H9 (cell line): ENCODE measurements at places on chromosomes 2 and 18. TPM values are rescaled to one million over a fixed set of nuclear protein-coding genes. Genes with fewer than 3 reads are reported as not detected.
A peak's percentile ranks its signal among the peaks of the same experiment; 100 is the strongest.

DNA sequence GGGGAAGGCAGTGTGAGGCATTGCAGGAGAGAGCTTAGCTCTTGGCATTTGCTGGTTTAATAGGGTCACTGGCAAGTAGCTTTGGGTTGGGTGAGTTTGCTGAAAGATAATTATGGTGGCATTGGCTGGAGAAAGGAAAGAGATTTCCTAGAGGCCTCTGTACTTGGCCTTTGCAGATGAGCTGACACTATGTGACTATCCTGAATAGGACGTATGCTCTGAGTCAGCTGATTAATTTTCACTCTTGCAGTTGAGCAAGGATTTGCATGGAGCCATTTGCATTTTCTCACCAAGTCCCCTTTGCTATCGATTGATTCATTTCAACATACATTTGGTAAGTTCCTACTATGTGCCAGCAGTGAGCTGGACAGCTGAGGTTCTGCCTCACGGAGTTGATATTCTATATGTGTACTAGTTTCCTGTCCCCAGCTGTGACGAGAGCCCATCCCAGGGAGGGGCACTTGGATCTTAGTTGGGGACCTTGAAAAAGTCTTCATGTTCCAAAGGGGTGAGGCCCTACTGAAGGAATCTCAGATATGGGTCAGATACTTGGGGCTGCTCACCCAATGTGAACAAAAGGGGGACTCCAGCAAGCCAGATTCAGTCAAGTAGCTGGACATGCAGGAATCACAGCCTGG is 245.7 kb downstream of the LOXHD1 start:
- DNase-seq: no peak

The NPHP1 gene
- total RNA-seq: 2.1 and 2.8 TPM in 2 replicates

- no peak for DNase-seq
These were observed 111.5 kb downstream of the MCFD2 start for GRCh38 chr2:46803911-46804670.

DNA sequence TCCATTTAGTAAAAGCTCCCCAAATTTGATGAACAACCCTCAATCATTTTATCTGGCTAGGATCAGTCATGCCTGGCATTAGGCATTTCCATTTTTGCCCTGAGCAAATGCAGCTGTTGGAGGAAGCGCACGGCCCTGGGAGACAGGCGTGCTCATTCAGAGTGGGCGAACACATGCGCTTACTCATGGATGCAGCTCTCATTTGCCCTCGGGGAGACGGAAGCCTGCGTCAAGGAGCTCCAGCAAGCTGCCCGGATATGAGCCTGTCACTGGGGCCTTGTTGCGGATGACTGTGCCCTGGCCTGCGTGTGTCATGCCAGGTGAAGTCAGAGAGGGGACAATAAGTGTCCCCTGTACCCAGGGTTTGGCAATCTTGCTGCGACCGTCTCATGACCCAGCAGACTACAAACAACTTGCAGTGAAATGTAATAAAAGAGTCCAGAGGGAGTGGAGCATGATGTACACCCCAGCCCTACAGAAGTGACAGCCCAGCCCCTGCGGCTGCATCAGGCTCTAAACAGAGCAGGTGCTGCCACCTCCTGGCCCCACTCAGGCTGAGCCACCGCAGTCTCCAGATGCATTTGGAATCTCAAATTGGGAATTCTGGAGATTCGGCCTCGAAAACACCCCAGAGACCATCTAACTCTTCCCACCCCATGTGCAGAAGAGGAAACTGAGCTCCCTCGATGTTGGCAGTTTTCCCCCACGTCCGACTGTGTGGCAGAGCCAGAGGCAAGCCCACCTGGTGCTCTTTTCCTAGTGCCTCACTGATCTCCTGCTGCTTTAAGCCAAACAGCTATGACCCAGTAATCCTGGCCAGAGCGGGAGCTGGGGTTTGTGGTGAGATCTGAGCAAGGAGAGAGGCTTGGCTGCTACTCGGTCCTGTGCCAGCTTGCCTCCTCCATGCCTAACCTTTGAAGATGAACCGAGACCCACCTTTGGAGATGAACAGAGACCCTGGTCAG is 105.0 kb upstream of the ALK start:
- peak; percentile 69 for DNase-seq

The GKN1 gene
- not detected in 2 replicates for total RNA-seq

GRCh38 chr18:50289108-50289443 is 1.6 kb upstream of the CXXC1 start:
- DNase-seq: no peak

The GCG gene
- total RNA-seq: not detected in 2 replicates

- no peak for DNase-seq
These were observed 404.9 kb downstream of the CPS1 start for GRCh38 chr2:210961249-210961648.

The ZSWIM2 gene
- not detected in 2 replicates for total RNA-seq

DNA sequence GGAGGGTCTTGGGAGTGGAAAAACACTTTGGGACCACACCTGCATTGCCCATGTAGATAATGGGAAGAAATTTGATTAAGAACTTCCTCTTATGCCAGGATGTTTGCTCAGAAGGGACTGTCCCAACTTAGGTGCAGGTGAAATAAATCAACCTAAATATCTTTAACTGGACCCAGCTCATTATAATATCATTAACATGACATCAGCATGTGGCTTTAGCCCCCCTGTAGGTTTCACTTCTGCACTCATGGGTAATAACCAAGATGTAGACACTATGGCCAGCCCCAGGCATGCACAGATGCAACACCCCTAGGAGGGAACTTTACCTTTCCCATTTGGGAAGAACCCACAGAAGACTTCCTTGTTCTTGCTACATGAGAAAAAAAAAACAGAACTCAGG is 227.4 kb upstream of the ZNF804A start:
- DNase-seq: no peak

DNA sequence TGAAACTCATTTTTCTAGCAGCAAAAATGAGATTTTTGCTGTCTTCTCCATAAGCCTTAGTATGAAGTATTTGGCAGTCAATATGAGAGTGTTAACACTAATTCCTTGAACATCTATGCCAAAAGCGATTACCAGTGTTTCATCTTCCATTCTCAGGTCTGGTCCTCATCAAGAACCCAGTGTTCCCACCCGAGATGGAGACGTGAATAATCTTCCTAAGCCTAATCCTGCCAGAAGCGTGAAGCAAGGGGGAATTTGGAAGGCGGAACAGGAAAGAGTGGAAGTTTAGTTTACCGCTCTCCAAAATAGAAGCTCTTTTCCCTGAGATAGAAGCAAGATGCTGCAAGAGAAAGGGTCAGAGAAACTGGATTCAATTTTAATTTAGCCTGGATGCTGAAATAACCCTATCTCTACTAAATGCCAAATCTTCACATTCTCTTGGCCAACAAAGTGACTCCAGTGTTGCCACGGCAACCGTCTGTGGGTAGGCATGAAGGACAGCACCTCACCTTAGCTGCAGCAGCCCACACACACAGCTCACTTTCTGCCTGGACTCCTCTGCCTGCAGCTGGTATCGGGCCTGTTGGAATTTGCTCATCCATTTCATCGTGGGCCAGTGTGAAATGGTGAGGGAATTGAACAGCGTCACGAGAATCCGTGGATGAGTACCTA is 711.1 kb downstream of the CBLN2 start:
- DNase-seq: peak; percentile 34

GRCh38 chr2:144607891-144608521 is 88.1 kb upstream of the ZEB2 start:
- no peak for DNase-seq

The RESP18 gene
- total RNA-seq: not detected in 2 replicates

DNA sequence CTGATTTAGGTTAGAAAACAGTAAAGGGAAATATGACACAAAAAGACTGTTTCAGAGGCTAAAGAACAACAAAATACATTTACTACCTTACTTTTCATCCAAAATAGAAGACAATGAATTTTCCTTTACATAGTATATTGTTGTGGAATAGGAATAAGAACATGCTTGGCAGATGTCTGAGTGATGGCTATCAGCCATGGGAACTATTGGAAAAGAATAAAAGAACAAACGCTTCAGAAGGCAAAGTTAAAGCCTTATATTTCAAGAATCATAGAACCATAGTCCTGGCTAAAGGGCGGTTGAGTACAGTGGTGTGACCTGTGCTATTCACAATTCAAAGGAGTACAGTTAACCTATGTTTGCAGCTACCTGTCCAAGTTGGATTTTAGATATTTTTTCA is 73.9 kb upstream of the NRXN1 start:
- no peak for DNase-seq

DNA sequence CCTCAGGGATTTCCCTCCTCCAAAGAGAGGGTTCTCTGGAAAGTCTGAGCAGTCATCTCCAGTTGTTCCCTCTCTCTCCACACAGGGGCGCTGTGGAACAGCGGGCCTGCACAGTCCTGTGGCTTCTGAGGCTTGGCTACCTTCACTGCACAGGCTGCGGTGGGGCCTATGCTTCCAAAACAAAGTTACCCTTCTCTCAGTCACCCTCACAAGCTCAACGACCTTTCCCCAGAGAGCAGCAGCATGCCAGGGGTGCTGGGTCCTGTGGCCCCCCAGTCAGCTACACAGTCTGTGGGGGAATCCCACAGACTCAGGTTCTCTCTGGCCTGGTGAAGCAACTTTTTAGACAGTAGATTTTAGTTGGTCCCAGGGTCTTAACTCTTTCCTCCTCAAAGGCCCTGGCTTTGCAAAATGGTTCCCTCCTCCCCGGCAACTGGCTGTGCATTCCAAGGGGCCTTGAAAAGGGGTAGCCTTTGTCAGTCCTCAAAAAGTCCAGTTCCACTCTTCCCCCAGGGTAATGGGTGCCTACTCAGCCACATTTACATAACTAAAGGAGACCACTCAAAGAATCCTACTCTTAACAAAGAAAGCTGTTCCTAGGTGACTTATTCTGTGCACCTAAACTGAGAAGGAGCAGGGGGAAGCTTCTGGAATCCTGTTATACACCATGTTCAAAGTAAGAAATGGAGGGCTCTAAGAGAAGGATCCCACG is 14.9 kb downstream of the B3GNT7 start:
- peak; percentile 86 for DNase-seq

DNA sequence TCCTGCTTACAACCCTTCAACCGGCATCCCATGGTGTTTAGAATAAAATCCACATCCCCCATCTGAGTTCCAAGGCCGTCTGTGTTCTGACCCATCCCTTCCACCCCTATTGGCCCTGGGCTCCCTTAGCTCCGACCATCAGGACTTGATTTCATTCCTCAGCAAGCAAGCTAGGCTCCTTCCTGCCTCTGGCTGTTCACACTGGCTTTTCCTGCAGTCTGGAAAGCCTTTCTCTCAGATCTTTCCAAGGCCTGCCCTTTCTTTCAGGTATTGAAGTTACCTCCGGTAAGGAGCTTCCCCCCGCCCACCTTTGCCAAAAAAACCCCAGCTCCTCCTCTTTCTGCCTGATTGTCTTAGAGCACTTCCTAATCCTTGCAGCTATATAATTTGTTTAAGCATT is 86.8 kb downstream of the CLIP4 start:
- peak; percentile 79 for DNase-seq

DNA sequence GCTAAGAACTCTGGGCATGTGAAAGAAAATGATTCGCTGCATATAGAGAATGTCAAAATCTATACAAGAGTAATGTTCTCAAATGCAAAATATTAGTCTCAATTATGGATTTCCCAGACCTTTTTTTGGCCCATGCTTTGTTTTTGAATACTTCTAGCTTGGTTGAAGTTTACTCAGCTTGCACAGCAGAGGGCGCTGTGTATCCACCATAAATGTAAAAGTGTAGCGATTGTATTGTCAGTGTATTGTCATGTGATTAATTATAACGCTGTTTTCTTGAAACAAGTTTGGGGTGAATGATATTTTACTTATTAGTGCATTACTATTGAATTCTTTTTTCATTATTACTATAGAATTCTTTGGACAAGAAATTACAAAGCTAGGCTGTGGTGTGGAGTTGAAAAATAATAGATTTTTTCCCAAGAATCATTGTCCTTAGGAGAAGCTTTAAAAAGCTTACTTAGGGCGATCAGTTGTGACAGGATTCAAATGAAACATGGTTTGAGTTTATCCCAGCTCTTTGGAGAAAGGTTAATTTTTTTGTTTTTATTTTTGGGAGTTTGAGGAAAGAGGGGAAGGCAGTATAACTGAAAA is 98.3 kb downstream of the PIK3C3 start:
- DNase-seq: peak; percentile 37
